DMS79 (cell line): ENCODE measurements at places on chromosomes 2 and 18.

GRCh38 chr2:216404010-216404618 is 8.2 kb upstream of the SMARCAL1 start:
- DNase-seq, result no peak

DNA sequence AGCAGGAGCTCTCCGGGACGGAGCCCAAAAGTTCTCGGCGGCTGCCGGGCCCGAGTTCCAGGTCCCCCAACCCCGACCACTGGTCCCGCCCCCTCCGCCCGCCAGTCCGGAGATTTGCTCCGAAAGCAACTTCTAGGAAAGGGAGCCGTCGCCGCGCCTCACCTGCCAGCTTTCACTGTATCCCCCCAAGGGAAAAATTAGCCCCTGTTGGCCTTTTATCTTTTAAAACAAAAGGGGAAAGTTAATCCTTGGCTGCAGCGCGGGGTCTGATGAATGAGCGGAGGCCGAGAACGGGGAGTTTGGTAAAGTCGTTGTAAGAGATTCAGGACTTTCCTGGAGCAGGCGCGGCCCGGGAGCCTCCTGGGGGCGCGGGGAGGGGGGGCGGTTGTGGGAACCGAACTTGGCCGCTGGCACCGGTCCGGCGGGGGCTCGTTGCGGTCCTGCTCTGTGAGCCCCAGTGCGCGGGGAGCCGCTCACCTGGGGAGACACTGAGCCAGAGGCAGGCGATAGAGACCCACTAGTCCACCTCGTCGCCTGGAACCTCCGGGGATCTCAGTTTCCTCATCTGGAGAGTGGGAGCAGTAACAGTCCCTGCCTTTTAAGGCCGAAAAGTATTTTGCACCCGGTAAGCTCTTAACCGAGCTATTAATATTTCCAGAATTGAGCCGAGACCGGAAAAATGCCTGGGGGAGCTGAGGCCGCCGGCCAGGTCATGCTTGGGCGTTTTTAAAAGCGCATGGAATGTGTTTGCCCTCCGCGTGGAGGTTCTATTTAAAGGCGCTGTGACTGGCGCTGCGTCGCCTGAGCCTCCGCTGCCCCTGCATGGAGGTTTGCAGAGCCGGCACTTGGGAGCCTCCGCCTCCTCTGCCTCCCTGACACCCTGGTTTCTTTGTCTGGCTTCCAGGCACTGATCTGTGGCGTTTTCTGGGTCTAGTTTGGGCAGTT is 1.1 kb downstream of the EFHD1 start:
- no peak for DNase-seq

DNA sequence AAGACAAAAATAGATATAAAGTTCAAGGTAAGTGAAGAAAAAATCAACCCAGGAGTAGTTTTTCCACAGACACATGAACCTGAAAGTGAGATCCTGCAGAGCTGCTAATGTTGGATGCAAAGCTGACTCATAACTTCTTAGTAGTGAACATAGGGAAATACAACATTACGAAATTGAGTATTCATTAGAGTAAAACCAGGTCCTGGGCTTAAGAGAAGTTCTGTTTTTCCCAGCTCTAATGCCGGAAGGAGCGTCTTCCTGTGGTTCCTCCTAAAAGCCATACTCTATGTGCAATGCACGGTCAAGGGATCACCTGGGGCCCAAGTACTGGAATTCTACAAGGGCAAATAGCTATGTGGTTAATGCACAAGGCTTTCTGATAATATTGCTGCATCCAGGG is 141.7 kb downstream of the RBMS1 start:
- DNase-seq, result no peak

- DNase-seq, result peak; percentile 52
Measured at GRCh38 chr2:121505986-121506586, 24.6 kb upstream of the RNU4ATAC start.

GRCh38 chr2:69641471-69641870 is 2.1 kb downstream of the AAK1 start:
- no peak for DNase-seq

DNA sequence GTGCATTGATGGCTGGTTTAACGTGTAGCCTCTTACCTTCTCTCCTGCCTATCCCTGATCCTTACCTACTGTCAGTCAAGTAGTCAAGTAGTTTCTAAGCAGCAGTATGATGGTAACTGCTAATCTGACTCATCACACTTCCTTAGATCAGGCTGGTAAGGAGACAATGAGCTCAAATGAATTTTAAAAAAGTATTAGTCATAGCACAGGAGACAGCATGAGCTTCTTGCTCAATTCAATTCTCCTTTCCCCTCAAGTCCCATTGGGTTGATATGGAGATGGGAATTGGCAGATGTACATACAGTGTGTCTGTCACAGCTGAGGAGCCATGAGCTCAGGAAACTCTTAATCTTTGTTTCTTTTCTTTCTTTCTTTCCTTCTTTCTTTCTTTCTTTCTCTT is 799.7 kb downstream of the LRP1B start:
- DNase-seq, result no peak
